Hematopoietic multipotent progenitor cell treated with erythropoietin and hydrocortisone succinate and interleukin-3 and kit ligand, for 17 days (in vitro differentiated cells): ENCODE measurements at places on chromosomes 5 and 9.

- no peak for DNase-seq
Observed at GRCh38 chr9:11319538-11319937, 706.7 kb upstream of the PTPRD start.

DNA sequence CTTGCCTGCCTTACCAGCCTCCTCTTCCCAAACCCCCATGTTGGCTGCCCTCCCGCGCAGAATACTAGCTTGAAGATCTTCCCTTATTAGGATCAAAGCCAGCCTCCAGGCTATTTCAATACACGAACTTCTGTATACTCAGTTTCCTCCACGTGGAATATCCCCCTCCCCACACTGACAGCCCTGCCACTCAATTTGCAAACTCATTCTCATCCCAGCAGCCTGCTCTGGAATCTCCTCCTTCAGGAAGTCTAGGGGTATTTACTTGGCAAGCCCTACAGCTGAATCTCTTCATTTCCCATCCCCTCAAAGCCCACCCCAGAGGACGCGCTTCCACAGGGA lies 157.0 kb upstream of the SMIM23 start:
- DNase-seq, result no peak

GRCh38 chr5:62305358-62305714 lies 670 bp upstream of the KIF2A start:
- no peak for DNase-seq

GRCh38 chr5:40217553-40217952 lies 462.2 kb upstream of the PTGER4 start:
- DNase-seq, result no peak

DNA sequence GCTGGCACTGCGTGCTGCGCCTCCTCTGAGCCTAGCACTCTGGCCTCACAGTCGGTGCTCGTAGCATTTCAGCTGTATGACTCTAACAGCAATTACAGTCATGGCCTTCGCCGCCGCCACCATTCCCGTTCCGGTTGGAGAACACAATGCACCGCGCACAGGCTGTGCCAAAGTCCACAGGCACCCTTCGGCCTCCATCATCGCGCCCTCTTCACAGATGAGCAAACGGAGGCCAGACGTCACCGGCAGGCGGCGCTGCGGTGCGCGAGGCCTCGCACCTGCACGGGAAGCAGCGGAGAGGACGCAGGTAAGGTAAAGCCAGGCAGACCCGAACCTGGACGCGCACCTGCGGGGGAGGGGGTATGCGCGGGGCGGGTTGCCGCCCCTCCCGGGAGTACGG lies 128.9 kb downstream of the BARX1 start:
- peak; percentile 8 for DNase-seq

- no peak for DNase-seq
Observed at GRCh38 chr5:93415819-93416218, 165.2 kb downstream of the NR2F1-AS1 start.

DNA sequence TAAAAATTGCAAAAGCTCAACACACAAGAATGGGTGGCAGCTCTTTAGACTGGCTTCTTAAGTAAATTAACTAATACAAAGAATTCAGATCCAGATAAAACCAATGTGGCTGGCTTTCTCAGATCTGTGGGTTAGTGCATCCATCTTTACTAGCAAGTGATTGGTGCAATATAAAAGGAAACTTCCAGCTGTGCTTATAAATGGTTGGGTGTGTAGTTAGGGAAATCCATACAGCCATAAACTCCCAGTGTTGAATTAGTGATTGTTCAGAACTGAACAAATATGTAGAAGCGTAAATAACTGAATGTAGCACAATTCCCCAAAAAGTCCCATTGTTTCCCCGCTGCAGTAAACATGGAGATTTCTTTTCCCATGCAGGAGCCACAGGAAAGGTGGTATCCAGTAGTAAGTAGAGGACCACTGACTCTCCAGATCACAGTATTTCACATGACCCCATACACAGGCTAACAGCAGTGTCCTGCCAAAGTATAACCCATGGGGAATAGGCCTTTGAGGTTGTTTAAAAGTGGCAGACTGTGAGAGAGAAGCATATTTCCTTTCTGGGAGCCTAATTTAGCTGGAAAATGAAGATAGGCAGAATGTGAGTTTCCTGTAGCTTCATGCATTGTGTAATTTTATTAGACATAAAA lies 173.1 kb upstream of the SLC12A2 start:
- DNase-seq, result no peak

DNA sequence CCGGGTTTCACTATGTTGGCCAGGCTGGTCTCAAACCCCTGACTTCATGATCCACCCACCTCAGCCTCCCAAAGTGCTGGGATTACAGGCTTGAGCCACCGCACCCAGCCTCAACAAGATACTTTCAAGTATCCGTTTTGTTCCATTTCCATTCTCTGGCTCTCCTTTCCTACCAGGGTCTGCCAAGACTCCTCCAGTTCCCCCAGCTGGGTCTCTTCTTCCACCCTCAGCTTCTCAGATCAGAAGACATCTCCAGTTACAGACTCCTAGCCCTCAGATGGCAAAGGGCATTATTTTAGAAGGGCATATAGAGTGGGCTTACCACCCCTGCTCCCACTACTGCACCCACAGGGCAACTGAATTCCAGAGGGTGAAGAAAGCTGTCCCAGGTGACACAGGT lies 1.5 kb upstream of the PDGFRB start:
- DNase-seq, result no peak

DNA sequence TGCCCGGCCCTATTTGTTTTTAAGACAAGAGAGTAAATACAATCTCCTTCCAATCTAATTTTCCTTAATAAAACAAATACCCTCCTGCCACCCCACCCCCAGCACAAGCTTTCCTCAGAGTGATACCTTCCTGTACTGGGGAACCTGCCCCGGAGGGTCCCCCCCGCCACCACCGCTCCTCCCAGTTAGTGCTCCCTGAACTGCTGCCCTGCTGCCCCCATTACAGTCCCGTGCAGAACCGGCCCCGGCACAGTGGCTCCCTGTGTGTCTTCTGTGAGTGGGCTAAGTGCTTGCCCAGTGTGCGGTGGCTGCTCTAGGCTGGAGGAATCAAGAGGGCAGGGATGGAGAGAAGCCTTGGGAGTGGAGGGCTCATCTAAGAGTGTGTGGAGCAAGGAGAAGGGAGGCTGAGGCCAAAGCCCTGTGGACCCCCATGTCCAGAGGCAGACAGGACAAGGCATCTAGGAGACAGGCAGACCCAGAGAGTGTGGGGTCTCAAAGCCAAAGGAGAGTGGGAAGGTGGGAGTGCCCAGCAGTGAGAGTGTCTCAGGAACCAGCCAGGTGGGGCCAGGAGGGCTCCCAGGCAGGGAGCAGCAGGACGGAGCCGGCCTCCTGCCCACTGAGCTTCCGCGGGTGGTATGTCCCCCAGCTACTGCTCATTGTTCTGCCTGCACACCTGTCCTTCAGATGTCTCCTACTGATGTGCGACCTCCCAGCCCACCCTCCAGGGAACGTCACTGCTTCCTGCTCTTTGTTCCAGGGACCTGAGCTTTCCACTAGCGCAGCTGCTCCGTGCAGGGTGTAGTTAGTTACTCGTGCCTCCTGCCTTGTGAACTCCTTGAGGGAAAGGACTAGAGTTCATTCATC lies 129.0 kb downstream of the DAB2IP start:
- no peak for DNase-seq

DNA sequence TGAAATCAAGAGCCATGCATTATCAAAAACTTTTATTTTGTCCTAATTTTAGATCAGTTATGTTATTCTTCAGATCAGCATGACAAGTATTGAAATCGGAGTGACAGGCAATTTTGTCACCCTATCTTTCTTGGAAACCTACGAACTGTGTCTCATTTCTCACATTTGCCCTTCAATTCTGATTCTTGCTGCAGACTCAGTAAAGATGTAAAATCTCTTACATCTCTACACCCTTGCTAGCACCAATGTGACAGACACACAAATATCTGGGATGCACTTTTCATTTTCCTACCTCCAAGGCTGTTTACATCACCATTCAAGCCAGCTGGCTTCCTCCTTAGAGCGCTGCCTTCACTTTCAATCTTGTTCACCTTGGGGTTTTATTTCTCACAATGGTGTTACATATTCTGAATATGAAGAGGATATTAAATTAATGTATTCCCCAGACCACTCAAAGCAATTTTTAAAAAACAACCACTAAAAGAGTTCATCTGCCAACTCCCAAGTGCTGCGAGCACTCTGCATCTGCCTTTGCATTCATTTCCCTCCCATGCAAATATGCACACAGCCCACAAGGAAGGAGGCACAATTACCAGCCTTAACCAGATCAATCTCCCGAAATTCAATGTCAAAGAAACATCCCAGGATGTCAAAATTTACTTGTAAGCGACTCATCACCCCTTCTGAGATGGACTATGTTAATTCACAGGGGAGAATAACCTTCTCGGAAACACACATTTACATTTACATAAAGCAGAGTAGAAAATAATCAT lies 164.3 kb downstream of the ENC1 start:
- no peak for DNase-seq

- no peak for DNase-seq
Observed at GRCh38 chr9:108750661-108751215, 105.0 kb downstream of the ACTL7B start.

- DNase-seq, result no peak
Observed at GRCh38 chr9:69357030-69357775, 32.2 kb downstream of the ENTREP1 start.

- no peak for DNase-seq
Observed at GRCh38 chr5:65113771-65114170, 345.0 kb downstream of the CWC27 start.

DNA sequence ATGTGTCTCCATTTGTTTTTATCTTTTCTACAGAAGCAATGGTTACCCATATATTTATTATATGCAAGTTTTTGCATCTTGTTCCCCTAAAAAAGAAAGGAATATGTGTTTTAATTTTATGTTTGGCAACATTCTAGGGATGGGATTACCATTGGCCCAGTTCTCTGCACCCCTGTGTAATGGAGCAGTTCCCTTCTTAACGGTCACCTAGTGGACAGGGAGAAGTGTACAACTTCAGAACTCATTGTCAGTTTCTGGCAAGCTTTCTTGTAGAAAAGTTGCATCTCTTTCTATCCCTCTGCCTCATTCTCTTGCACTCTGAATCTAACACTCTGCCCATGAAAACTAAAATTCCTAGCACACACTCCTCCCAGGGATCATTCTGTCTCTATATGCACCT lies 78.2 kb downstream of the DOCK8 start:
- no peak for DNase-seq

- no peak for DNase-seq
Observed at GRCh38 chr5:78416677-78417425, 56.4 kb downstream of the SCAMP1 start.

DNA sequence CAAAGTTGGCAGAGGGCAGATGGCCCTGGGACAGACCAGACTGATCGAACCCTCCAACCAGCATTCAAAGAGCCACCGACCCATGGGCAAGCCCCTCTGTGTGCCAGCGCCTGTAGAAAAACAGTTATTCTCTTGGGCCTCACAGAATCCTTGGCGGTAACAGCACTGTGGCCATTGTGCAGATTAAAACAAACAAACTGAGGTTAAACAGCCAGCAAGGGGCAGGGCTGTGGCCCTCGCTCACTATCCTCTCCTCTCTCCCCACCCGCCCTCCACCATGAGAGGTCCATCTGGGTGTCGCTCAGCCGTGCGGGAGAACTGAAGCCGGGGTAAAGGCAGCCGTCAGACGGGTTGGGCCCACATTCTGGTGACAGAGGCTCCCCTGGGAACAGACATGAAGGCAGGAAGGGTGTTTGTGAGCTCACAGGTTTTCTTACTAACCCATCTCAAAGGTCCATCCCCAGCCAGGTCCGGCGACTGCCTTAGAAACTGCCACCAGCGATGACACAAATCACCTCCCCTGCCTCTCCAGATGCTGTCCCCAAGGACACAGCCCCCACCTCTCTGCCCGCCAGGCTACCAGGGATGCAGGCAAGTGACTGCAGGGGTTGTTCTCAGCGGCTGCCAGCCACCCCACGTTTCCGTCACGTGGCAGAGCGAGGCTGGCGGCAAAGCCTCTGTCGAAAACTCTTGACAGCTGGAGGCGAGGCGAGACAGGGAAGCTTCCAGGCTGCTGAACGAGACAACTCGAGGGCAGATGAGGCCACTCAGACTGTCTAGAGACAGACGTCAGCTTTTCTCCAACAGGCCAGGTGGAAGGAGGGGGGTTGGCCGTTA lies 75.8 kb upstream of the SARDH start:
- DNase-seq, result no peak

GRCh38 chr5:105878402-105878801 lies 1792.3 kb downstream of the EFNA5 start:
- DNase-seq, result no peak

DNA sequence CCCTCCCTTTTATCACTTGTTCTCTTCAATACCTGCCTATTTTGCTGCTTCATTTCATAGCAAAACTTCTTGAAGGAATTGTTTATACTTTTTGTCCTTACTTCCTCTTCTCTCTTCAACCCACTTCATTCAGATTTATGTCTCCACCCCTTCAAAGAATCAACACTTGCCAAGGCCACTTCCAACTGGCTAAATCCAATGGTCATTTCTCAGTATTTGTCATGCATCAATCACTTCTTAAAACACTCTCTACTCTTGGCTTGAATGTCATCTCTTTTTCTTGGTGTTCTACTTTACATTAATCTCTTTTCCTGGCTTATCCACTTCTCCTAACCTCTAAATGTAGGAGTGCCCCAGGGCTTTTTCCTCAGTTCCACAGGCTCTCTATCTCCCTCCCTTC lies 8.3 kb upstream of the FCHO2 start:
- DNase-seq, result no peak

DNA sequence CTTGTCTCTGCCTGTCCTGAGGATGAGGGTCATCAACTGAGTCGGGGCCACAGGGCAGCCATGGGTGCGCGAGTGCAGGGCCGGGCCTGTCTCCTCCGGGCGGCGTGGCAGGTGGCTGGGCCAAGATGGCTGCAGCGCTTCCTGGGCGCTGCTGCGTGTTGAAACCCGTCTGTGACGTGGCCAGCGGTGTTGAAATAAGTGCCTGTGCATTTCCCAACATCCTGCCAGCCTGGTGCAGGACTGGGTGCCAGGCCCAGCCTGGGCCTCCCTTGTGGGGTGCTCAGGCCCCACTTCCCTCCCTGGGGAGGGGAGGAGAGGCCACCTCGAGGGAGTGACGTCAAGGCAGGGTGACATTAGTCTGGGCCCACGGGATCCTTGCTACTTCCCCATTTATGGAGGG lies 45.5 kb downstream of the RXRA start:
- no peak for DNase-seq

DNA sequence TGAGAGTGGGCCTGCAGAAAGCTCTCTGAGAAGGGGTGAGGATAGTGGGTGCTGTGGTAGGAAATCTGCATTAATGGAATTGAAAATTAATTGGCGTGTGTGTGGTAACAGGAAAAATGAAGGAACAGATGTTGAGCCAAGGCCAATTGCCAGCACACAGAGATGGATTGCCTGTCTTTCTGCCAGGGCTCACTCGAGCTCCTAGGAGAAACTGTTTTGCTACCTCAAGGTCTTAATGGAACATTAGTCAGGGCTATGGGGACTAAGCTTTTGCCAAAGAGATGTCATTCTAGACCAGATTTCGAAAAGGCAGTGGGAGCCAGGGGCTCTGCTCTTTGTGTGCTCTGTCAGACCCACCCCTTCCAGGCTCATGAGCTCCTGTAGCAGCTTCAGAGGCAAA lies 124.0 kb upstream of the EFNA5 start:
- DNase-seq, result no peak
